ENCODE measurements at places on chromosomes 13 and 19. TPM values are rescaled to one million over a fixed set of nuclear protein-coding genes. Genes with fewer than 3 reads are reported as not detected.
A peak's percentile ranks its signal among the peaks of the same experiment; 100 is the strongest.

- no peak for DNase-seq
Measured at GRCh38 chr19:50694815-50695145, 24.8 kb downstream of the SHANK1 start.

DNA sequence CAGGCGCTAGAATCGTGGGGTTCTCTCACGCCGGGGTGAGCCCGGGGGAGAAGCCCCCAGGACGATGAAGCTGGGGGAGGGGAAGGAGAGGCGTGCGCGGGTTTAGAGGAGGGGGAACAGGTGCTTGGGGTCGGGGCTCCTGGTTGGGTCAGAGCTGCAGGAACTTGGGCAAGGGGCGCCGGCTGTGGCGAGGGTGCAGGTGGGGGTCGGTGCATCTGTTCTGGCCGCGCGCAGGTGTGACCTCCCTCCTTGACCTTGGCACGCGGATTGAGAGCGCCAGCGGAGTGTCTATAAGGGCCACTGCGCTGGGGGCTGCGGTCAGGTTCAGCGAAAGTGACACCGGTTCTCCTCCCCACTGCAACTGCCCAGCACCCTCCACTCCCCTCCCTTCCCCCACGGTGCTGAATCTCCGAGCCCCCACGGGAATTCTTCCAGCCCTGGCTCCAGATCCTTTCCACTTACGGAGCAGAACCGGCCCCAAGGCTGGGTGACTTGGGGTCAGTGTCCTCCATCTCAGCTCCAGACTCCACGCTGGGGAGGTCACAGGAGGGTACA lies 618 bp downstream of the TMEM38A start:
- DNase-seq: peak; percentile 54

DNA sequence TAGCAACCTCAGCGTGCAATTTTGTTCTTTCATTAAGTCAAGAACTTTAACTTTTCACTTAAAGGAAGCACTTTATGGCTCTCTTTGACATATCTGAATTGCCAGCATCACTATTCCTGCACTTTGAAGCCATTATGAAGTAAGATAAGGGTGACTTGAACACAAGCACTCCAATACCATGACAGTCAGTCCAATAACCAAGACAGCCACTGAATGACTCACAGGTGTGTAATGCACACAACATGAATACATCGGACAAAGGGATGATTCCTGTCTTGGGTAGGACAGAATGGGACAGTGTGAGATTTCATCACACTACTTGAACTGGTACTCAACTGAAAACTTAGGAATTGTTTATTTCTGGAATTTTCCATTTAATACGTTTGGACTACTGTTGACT lies 233.7 kb upstream of the IPO5 start:
- no peak for DNase-seq

DNA sequence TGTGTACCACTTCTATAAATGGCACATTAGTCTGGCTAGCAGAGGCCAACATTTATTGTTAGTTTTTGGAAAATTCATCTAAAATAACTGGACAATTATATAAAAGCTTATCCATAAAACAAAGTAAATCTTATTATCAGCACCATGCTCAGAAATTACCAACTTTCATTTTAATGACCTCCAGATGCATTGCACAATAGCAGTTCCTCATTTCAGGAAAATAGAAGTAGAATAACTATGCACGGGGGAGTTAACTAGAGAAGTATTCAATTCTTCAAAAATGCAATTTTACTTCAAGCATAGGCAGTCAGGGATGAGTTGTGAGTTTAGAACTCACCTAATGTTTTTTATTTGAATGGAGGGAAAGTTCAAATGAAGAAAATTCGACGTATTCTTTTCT lies 1023.5 kb downstream of the PCDH17 start:
- DNase-seq: no peak

GRCh38 chr13:26604784-26605545 lies 47.5 kb downstream of the WASF3 start:
- no peak for DNase-seq

DNA sequence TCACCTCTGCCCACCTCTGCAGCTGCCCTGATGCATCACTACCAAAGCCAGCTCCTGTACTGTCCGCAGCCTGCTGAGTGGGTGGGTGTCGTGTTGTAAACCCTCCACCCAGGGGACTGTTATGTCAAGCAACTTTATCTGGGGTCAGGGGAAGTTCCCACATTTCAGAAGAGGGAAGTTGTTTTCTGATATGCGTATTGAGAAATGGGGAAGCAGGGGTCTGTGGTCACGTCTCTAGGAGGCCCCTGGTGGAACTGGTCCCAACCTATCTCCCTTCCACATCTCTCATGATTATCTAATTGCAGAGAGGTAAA lies 31.2 kb downstream of the CLEC17A start:
- no peak for DNase-seq

DNA sequence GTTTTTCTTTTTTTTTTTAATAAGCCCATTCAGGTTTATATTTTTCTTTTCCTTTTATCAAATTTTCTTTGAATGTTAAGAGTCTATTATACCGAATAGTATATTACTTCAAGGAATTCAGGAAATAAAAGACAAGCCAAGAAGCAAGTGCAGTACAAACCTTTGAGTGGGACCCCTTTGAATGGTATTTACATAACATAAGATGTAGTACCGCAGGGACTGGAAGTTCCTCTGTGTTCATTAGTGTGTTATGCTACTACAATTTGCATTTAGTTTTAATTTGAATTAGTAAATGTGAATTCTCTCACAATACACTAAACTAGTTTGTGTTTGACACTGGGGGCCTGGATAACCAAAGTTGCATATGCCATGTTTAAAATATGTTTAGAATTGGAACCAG lies 339.5 kb downstream of the DCT start:
- no peak for DNase-seq

DNA sequence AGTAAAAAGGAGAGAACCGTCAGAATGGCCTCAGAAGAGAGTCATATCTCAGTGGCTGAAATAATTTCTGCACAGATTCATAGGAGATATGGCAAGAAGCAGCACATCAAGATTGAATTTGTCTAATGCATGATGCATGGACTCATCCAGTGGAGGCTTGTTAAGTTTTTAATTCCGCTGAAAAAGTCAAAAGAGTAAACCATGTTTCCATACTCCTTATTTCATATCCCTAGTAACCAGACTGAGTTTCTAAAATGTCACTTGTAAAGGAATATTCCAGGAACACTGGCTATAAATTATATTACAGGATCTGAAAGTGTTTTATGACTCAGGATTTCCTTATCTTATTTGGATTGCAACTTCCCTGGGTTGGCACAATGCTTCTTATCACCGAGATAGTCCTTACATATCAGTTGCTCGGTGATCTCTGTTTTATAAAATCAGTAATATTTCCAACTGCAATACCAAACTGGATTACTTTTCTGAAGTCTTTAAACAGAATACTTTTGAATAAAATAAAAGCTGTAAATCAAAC lies 180.2 kb upstream of the TSC22D1 start:
- DNase-seq: no peak

GRCh38 chr13:106407338-106407737 lies 128.1 kb downstream of the EFNB2 start:
- no peak for DNase-seq

- peak; percentile 80 for DNase-seq
Measured at GRCh38 chr19:43464134-43464775, 1.2 kb downstream of the LYPD3 start.

DNA sequence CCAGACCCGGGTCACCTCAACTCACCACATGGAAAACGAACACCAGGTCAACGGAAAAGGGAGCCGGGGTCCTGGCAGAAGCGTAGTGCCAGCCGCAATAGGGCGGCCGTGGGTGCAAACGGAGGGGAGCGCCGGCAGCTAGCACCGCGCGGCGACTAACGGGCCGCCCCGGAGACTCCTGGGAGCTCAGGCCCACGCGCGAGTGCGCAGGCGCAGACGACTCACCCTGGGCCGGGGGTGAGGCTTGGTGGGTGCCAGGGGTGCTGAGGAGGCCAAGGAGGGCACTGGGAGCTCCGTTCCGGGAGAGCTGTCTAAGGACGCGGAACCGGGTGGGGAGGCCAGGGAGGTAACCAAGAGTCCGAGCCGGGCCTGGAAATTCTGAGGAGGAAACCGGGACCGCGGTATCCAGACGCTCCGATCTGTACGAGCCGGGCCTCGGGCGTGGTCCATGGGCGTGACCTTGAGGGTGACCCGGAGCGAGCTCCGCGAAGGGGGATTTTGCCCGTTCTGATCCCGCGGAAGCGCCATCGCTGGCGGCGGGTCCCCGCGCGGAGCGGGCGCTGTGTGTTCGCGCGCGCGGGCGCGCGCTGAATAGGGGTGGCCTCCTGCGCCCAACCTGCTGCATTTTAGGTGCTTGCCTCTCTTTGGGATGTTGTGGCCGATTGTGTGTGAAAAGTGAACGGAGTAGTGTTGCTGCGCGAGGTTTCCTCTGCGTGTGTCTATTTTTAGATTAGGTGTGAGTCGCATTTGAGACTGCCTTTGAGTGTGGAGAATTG lies at the start of gene ZNF382:
TSS of gene ZNF382 (plus strand) at position 213 of the 776 bp plus-strand sequence. CDS start 4,602 bp downstream, outside the sequence.
- peak; percentile 63 for DNase-seq

DNA sequence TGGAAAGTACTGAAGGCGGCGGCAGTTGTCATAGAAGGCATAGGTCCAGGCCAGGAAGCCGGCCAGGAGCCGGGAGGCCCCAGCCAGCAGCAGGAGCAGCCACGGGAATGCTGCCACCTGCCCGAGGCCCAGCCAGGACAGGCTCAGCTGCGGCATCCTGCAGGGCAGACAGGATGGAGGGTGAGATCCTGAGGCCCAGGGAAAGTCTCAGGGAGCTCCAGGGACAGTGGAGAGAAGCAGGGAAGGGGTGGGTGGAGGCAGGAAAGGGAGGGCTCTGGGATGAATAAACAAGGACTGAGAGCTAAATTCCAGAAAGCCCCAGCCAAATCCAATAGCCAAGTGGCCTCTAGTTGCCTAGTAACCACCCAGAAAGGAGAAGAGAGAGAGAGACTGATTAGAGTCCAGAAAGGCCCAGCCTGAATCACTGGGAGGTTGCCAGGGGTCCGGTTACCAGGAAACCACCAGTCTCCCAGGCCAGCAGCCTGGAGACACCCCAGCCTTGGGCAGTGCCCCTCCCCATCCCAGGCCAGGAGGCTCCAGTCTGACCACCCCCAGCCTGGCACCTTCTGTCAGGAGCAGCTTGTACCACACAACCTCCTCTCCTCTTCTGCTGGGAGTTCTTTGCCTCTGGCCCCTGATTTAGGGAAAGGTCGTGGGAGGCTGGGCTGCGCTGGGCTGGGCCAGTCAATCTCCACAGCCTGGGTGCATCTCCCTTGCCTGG lies 7.5 kb upstream of the OR10H5 start:
- no peak for DNase-seq

DNA sequence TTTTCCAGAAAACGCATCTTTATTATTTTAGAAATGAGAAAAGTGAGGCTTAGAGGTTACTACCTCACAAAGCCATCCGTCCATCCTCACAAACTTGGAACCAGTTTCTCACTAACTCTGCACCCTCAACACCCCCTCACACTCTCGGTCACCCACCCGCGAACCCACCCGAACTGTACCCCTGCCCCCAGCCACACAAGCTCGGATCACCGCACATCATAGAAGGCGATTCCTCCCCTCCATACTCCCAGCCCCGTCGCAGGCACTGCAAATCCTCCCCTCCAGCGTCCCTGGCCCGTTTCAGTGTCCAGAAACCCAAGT lies 238 bp downstream of the ZNF260 start:
- DNase-seq: no peak

GRCh38 chr13:92265408-92265807 lies 867.0 kb downstream of the GPC5 start:
- no peak for DNase-seq

DNA sequence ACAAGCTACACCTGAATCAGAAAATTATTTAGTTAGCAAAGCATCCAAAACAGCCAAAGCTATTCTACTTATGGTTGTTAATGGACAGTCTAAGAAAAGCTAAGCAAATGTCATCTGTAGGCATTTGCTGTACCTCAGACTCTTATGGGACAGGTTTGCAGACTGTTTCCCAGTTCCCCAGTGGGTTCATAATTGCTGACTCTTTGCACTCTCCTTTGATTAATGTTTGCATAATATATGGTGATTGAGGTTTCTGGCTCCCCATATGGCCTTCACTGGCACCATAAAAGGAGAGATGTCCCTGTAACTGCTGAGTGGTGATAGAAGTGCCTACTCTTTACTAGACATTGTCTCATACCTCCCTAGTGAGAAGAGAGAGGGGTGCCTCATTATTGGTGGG lies 142.1 kb downstream of the GPC6 start:
- no peak for DNase-seq

DNA sequence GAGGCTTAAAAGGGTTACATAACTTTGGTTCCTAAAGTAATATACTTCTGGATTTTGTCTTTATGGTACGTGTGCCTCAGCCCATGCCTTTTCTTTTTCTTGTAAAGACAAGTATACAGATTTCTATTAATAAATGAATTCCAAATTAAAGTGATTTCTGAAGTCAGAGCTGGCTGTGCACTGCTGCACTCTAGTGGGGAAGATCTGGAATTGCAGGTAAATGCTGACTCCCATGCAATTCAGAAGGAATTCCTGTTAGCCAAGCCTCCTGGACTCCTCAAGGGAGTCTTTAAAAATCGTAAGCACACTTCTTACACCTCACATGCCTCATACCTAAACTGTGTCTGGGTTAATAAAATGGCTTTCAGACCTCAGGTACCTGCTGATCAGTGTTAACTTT lies 118.4 kb upstream of the SLC7A1 start:
- DNase-seq: no peak

DNA sequence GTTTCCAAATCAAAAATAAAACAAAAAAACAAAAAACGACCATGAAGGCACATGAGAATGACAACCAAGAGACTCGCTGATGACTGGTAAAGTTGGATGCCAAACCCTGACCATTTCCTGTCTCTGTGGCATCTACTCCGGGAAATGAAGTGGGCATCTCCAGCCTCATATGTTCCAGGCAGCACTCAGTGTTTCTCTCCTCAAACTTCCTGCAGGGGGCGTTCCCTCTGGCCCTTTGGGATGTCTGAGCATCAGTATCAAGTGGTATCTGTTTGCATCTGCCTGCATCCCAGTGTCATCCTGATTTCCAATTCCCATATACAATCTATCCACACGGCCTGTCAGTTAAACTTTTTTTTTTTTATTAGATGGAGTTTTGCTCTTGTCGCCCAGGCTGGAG lies 9.8 kb upstream of the SIGLEC12 start:
- peak; percentile 72 for DNase-seq

SPPL2B gene
- total RNA-seq: 117 TPM

SKA3 gene
- 45.7 TPM for total RNA-seq

TMEM38A gene
- total RNA-seq: 11.1 TPM

ZNF285 gene
- 2.6 TPM for total RNA-seq

Measured in WTC11 (cell line).